CD4-positive, alpha-beta T cell treated with Interleukin-1 beta for 1 hour (primary cell): ENCODE measurements at places on chromosomes 4 and X.

DNA sequence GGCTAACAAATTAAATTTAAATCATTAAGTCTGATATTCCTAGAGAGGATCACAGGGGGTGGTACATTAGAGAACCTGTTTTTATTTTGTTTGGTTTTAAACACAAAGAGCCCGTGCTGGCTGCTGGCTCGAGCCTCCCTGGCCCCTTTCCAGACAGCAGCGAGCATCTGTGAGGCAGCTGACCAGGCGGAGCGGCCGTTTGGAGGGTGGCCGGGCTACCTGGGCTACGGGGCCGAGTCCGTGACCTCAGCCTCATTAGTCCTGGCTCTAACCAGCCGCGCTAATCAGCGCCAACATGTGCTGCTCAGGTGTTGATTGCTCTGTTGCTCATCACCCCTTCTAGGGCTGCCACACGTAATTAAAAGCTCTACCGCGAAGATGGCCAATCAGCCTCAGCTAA lies 35.3 kb downstream of the DCTD start:
- no peak for DNase-seq

DNA sequence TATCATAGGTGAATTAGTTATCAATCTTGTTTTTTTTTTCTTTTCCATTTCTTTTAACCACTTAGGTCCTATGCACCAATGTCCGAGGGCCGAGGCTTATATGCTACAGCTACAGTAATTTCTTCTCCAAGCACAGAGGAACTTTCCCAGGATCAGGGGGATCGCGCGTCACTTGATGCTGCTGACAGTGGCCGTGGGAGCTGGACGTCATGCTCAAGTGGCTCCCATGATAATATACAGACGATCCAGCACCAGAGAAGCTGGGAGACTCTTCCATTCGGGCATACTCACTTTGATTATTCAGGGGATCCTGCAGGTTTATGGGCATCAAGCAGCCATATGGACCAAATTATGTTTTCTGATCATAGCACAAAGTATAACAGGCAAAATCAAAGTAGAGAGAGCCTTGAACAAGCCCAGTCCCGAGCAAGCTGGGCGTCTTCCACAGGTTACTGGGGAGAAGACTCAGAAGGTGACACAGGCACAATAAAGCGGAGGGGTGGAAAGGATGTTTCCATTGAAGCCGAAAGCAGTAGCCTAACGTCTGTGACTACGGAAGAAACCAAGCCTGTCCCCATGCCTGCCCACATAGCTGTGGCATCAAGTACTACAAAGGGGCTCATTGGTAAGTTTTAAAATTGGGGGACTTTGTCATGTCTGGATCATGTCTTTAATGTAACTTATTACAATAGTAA lies 250.7 kb downstream of the RAPGEF2 start:
- DNase-seq = no peak

DNA sequence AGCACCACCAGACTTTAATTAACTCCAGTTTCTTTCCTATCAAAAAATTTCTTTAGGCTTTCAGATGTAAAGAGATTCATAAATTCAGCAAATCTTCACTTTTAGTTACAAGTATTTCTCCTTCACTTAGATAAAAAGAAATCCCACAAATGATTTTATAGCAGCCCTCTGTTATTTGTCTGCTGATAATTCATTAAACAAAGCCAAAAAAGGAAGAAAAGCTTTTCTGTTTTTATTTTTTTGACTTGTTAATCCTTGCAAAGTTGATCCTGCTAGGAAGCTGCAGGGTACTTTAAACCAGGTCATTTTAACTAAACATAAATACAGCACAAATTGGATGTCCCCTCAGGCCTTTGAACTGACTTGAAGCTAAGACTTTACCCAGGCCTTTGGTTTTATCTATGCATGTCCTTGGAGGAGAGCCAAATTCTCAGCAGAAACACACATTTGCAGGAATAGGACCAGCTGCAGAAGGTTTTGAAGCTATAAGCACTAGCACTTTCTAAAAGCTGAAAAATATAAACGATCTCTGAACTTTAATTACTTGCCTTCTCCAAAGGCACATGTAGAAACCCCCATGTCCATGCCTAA lies 57.5 kb downstream of the PCDH18 start:
- DNase-seq = no peak

GRCh38 chr4:157291071-157291470 lies 70.5 kb downstream of the GRIA2 start:
- no peak for DNase-seq

- DNase-seq = no peak
Measured at GRCh38 chr4:136505020-136505419, 1027.3 kb downstream of the PCDH18 start.

DNA sequence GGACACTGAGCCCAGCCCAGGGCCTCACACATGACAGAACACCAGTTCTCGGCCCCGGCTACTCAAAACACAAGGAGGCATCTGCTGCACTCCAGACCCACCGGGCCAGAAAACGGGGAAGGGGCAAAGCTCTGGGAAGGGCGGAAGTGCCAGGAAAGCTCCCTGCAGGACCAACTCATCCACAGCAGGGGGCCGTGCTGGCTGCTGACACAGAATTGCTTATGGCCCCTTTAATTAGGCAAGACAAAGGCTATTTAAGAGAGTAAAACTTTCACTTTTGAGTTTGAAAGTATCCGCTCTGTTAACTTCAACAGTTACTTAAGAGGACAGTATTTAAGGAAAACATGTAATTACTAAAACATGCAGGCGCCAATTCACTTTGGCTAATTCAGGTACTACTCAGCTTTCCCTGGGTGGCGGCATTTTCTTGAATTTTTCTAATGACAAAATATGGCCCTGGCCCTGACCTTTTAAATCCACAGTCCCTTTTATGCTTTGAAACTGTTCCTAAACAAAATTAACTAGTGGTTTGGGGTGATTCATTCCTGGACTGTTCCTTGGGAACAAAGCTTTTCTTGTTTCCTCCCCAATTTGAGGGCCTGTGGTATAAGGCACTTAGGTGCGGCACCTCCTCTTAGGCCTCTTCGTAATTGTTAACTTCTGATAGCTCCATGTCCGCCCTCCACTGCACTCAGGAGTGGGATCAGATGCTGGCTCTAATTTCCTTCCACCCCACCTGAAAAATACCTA lies 40.4 kb downstream of the NSG1 start:
- no peak for DNase-seq

DNA sequence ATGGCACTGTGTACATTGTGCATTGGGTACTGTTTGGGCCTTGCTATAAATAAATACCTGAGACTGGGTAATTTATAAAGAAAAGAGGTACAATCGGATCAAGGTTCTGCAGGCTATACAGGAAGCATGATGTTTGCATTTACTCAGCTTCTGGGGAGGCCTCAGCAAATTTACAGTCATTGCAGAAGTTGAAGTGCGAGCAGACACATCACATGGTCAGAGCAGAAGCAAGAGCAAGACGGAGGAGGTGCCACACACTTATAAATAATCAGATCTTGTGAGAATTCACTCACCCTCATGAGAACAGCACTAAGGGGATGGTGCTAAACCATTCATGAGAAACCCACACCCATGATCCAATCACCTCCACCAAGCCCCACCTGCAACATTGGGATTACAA lies 505.0 kb downstream of the ARAP2 start:
- DNase-seq = no peak

- DNase-seq = no peak
Measured at GRCh38 chr4:112857461-112857860, 192.0 kb upstream of the ANK2 start.

DNA sequence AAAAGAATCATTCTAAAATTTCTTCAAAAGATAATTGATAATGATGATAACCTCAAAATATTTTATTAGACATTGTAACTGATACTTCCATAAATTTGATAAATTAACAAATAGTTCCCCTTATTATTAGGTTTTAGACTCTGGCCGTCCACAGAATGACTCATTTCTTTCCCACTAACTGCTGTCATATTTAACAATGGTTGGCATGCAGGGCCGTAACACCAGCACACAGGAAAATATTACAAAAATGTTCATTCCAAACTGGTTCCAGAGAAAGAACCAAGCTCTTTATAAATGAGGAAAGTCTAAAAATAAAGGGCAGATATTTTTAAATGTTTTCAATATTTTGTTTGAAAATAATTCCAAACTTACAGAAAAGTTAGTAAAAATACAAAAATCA lies 28.2 kb downstream of the WDFY3 start:
- no peak for DNase-seq

DNA sequence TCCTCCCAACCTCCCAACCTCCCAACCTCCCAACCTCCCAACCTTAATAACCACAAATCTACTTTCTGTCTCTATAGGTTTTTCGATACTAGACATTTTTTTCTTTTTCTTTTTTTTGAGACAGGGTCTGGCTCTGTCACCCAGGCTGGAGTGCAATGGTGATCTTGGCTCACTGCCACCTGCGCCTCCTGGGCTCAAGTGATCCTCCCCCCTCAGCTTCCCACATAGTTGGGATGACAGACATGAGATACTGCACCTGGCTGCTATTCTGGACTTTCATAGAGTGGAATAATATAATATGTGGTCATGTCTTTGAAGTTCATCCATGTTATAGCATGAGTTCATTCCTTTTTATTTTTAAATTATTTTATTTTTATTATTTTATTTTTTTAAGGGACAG lies 39.5 kb upstream of the ZFX start:
- no peak for DNase-seq

- no peak for DNase-seq
Measured at GRCh38 chr4:33802578-33802977, 2441.7 kb downstream of the ARAP2 start.

DNA sequence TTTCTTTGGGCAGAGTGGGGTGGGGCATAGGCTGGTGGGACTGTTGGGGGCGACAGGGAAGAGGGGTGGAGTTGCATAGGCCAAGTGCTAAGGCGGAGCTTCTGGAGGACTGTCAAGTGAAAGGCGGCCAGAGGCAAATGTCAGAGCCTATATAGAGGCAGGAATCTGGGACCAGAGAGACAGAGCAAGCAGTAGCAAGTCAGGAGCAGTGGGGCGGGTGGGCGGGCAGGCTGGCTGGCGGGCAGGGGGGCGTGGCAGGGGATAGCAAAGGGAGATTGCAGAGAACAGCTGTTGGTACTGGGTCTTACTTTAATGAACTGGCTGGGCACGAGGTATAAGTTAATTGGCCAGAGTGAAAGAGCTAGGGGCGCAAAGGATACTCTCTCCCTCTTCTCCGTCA lies 89.8 kb downstream of the RTL9 start:
- no peak for DNase-seq

DNA sequence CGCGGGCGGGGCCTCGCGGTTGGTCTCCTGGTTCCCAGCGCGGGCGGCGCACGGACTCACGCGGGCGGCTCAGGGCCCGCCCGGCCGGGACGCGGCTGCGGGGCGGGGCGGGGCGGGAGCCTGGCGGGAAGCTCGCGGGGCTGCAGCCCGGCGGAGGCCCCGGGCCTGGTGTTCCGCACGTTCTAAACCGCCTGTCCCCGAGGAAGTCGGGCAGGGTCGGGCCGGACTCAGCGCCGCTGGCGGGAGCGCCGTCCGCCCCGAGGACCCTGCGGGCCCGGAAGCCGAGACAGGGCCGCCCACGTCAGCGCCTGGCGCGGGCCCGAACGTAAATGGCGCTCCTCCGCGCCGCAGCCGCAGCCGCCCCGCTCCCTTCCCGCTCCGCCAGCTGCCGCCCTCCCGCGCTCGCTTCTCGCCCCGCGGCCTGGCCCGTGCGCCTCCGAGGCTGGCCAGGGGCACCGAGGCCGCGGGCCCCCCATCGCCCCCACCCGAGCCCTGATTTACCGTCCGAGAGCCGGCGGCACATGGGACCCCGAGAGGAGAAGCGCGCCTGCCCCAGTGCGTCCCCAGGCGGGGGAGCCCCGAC lies 309 bp upstream of the CTBP1 start:
- DNase-seq = peak; percentile 87

DNA sequence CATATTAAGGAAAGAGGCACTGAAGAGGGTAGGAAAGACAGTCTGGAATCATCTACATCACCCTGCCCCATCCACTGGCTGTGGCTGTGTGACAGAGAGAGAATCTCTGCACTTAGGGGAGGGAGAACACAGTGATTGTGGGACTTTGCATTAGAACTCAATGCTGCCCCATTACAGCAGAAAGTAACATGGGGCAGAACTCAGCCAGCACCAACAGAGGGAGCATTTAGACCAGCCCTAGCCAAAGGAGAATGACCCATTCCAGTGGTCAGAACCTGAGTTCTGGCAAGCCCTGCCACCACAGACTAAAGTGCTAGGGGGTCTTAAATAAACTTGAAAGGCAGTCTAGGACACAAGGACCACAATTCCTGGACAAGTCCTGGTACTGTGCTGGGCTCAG lies 37.9 kb downstream of the ZNF330 start:
- no peak for DNase-seq

DNA sequence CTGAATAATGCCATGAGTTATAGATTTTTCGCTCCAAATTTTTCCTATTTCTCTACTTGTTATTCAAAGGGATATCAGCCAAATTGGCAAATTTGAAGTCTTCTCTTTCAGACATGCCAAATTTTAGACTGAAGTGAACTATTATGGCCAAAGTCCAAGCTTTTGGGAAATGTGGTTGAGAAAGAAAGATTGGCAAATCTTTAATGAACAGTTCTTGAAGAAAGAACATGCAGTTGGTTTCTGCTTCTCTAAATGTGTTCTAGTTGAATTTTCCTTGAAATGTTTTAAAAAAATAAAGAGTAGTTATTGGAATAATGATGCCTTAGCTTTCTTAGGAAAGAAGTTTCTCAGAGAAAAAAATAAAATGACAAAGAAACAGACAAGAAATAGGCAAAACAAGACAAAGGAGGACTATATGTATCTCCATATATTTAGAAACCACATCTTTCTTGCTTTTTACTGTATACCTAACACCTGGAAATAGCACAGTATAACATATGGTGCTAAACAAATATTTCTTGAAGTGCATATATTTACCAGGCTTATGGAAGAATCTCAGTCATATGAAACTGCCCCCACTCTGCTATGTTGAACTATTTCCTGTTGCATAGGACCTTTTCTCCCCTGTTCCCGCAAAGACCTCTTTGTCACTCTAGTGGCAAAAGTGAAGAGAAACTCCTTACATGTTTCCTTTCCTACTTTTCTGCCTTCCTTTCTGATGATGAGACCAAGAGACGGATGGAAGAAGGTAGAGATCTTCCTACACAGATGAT lies 250.0 kb downstream of the ARHGAP24 start:
- DNase-seq = no peak

DNA sequence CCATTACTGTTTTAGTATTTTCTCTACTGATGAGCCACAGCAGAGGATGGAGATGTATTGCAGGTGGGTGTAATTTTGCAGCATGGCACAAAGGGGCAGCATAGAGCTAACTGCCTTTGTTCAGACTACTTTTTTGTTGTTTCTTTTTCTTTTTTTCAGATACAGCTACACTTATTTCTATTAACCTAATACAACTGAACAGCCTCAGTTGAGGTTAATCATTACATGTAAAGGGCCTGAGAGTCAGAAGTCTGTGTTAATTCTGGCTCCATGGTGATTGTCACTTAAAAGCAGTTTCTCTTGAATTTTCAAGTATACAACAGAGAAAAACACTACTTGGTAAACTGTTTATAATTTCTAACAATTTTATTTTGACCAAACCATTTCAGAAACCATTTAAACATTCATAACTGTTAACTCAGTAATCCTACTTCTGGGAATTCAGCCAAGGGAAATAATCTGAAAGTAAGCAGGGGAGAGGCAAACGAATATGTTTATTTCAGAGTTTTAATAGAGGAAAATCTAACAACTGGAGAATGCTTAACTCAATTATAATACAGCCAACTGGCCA lies 13.9 kb upstream of the PPEF2 start:
- DNase-seq = peak; percentile 42
